ENCODE measurements at places on chromosomes 6 and 20. TPM values are rescaled to one million over a fixed set of nuclear protein-coding genes. Genes with fewer than 3 reads are reported as not detected.
A peak's percentile ranks its signal among the peaks of the same experiment; 100 is the strongest.

TAGAP gene
- not detected for total RNA-seq

DNA sequence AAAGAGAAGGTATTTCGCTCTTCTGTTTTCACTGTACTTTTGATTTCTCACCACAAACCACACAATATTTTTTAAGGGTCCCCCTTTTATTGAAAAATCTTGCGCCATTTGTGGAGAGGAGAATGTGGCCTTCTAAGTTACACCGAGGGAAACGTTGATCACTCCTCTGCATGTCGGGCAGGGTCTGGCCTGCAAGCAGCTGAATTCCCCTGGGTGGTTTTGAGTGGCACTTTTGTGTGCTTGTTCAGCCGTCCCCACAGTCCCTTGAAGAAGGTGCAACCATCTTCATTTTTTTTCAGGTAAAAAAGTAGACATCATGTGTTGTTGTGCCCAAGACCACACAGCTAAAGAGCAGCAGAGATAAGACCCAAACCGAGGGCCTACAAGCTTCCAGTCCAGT, 6.1 kb downstream of the GPR31 start:
- H3K36me3 ChIP-seq, result no peaks in the 10 kb centered on the region
- peaks cover 20% of the 10 kb centered on the region for H3K4me1 ChIP-seq
- no peak overlapping the region for H3K27ac ChIP-seq

DNA sequence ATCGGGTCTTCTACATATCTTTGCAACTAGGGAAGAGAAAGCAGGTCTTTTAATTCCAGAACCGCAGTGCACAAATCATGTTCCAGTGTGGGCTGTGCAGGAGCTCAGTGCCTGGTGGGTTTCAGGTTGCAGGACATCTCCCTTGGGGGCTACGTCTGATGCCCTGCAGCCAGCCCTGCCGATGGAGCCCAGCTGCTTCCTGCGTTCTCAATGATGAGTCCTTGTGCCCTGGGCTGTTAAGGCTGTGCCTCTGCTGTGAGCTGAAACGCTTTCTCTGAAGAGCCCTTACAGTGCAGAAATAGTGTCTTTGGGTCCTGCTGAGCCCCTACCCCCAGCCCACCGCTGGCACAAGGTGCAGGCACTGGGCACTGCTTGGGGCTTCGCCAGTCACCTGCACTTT, 192.9 kb downstream of the SYNDIG1 start:
- no peaks in the 10 kb centered on the region for H3K27me3 ChIP-seq
- no peak overlapping the region for H3K4me3 ChIP-seq
- H3K27ac ChIP-seq, result no peak overlapping the region
- no peak for DNase-seq

PTCHD4 gene
- total RNA-seq, result 0.33 TPM

GRCh38 chr20:23000232-23000947, 34.7 kb upstream of the SSTR4 start:
- no peaks in the 10 kb centered on the region for H3K36me3 ChIP-seq
- no peaks in the 10 kb centered on the region for H3K4me1 ChIP-seq
- DNase-seq, result no peak
- no peak overlapping the region for H3K27ac ChIP-seq
- H3K27me3 ChIP-seq, result no peaks in the 10 kb centered on the region

MTFR2 gene
- 8.5 TPM for total RNA-seq

DNA sequence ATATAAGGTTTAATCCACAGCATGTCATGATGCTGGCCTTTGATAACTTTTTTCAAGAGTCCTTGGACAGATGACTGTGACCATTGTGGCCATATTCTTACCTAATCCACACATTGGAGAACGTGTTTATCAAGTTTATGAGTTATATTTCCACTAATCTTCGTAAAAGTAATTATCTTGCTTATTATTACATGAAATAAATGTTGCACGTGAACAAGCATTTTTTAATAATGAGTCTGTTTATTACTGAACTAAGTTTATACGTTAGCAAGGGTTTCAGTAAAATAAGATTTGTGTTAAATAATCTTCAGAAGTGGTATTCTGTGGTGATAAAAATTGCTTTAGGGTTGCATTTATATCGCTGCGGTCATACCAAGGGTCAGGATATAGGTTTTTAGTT, 107.1 kb downstream of the SCAF8 start:
- no peak overlapping the region for H3K27ac ChIP-seq
- H3K4me1 ChIP-seq, result no peaks in the 10 kb centered on the region
- H3K27me3 ChIP-seq, result no peaks in the 10 kb centered on the region
- no peak for DNase-seq
- no peaks in the 10 kb centered on the region for H3K36me3 ChIP-seq

BPIFA1 gene
- total RNA-seq, result not detected

GRCh38 chr6:105859457-105859856, 226.7 kb upstream of the PRDM1 start:
- no peaks in the 10 kb centered on the region for H3K36me3 ChIP-seq
- H3K27ac ChIP-seq, result no peak overlapping the region
- H3K27me3 ChIP-seq, result no peaks in the 10 kb centered on the region
- H3K4me1 ChIP-seq, result no peaks in the 10 kb centered on the region
- no peak overlapping the region for H3K4me3 ChIP-seq
- no peak for DNase-seq

DNA sequence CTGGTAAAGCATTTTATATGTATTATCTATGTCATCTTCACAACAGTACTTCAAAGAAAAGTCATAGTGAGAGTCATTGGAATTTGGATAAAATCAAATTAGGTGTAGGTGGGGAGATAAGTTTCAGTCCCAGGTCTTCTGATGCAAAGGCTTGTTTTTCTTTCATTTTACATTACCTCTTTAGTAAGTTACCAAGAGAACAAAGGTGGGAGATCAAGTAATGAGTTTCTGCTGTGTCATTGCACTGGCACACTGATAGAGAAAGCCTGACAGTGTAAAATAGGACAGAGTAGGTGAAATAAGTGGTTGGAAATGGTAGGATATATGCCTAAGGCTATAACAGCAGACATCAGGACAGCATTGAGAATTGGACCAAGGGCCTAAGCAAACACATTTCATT, 250.4 kb downstream of the NKAIN2 start:
- DNase-seq, result no peak
- H3K27me3 ChIP-seq, result no peaks in the 10 kb centered on the region
- no peak overlapping the region for H3K27ac ChIP-seq
- H3K4me1 ChIP-seq, result no peaks in the 10 kb centered on the region
- no peaks in the 10 kb centered on the region for H3K36me3 ChIP-seq

DNA sequence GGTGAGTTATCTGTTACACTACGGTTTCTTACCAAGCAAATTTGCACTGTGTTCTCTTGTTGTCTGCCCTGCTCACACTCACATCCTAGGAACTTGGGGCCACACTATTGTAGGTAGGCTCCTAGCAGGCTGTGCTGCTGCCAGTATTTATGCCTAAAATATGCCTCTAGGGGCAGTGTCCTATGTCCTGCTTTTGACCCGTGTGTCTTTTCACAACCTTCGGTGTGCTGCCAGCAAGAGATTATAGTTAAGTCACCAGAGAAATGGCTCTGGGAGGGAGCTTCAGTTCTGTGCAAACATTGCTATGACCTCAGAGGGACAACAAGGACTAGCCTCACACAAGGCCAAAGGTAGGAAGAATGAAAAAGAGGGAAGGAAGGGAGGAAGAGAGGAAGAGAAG, 8.9 kb upstream of the TAAR5 start:
- no peak overlapping the region for H3K4me3 ChIP-seq
- no peak overlapping the region for H3K27ac ChIP-seq
- no peaks in the 10 kb centered on the region for H3K27me3 ChIP-seq
- no peaks in the 10 kb centered on the region for H3K36me3 ChIP-seq

DNA sequence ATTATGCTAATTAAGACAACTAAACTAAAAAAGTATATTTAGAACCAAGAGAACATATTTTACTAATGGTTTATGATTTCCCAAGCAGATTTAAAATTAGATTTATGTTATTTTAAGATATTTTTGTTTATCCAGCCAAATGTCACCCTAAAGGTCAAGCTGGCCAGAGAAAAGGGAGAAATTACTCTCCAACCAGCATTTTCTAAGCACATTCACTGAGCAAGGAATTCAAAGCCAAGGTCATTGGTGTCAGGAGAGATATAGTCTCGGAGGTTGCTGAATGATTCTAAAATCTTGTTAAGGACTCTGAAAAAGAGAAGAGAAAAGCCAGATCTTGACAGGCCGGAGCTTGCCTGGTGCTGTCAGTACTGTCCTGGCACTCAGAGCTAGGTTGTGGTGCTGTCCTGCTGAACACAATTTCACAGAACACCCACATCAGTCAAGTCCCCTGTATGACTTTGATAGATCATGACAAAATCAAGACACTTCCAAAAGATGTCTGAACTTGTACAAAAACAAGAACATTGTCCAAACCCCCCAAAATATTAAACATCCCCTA, 222.3 kb upstream of the SMLR1 start:
- no peak for DNase-seq
- H3K36me3 ChIP-seq, result no peaks in the 10 kb centered on the region
- H3K27ac ChIP-seq, result no peak overlapping the region
- no peaks in the 10 kb centered on the region for H3K27me3 ChIP-seq

DNA sequence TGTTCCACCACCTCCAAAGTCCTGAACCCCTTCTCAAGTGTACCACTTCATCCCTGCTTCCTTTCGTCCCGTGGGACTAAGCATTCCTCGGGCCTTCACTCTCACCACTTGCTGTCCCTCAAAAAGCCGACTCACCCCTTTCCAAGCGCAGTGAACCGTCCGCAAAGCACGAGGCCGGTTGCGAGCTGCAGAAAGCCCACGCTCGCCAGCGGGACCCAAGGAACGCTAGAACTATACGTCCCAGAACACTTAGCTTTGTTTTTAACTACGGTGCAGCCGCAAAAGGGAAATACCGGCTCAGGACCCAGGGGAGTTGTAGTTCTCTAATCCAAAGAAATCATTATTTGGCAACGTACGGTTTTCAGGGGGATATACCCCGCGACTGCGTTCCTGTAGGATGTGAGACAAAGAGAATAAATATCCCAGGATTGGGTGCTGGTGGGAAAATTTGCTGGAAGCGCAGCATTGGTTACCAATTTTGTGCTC, 416 bp upstream of the POLR1H start:
- H3K4me1 ChIP-seq, result no peaks in the 10 kb centered on the region
- H3K27me3 ChIP-seq, result no peaks in the 10 kb centered on the region
- no peak for DNase-seq
- peaks cover 4% of the 10 kb centered on the region for H3K36me3 ChIP-seq
- H3K4me3 ChIP-seq, result peak overlapping the region; percentile 99

- H3K4me3 ChIP-seq, result no peak overlapping the region
- DNase-seq, result no peak
- H3K4me1 ChIP-seq, result no peaks in the 10 kb centered on the region
- no peaks in the 10 kb centered on the region for H3K36me3 ChIP-seq
- no peak overlapping the region for H3K27ac ChIP-seq
These were observed 212.9 kb upstream of the PRND start for GRCh38 chr20:4508773-4509172.

- no peak overlapping the region for H3K27ac ChIP-seq
- no peaks in the 10 kb centered on the region for H3K36me3 ChIP-seq
- no peak for DNase-seq
- H3K4me3 ChIP-seq, result no peak overlapping the region
- H3K4me1 ChIP-seq, result peaks cover 2% of the 10 kb centered on the region
- no peaks in the 10 kb centered on the region for H3K27me3 ChIP-seq
These were observed 143.3 kb upstream of the HDDC2 start for GRCh38 chr6:125445054-125445453.

- H3K4me3 ChIP-seq, result no peak overlapping the region
- H3K4me1 ChIP-seq, result no peaks in the 10 kb centered on the region
- no peaks in the 10 kb centered on the region for H3K27me3 ChIP-seq
- H3K36me3 ChIP-seq, result no peaks in the 10 kb centered on the region
- no peak overlapping the region for H3K27ac ChIP-seq
These were observed 95.6 kb downstream of the LAMP5 start for GRCh38 chr20:9609887-9610502.

PTCRA gene
- not detected for total RNA-seq

KCNK16 gene
- total RNA-seq, result not detected

TNF gene
- total RNA-seq, result not detected

HLA-DRB1 gene
- total RNA-seq, result 6.7 TPM

GRCh38 chr20:38277691-38278090, 17.2 kb upstream of the KIAA1755 start:
- no peaks in the 10 kb centered on the region for H3K4me1 ChIP-seq
- DNase-seq, result no peak
- H3K4me3 ChIP-seq, result no peak overlapping the region
- no peaks in the 10 kb centered on the region for H3K36me3 ChIP-seq
- H3K27me3 ChIP-seq, result no peaks in the 10 kb centered on the region
- H3K27ac ChIP-seq, result no peak overlapping the region

GRCh38 chr6:26457264-26457805, 420 bp upstream of the BTN2A1 start:
- H3K27me3 ChIP-seq, result no peaks in the 10 kb centered on the region
- H3K4me3 ChIP-seq, result peak overlapping the region; percentile 100
- H3K4me1 ChIP-seq, result peaks cover 5% of the 10 kb centered on the region
- no peak for DNase-seq
- peak overlapping the region; percentile 86 for H3K27ac ChIP-seq
- H3K36me3 ChIP-seq, result peaks cover 11% of the 10 kb centered on the region

GRCh38 chr20:33875055-33875454, 63.9 kb downstream of the CHMP4B start:
- no peaks in the 10 kb centered on the region for H3K36me3 ChIP-seq
- DNase-seq, result no peak
- no peak overlapping the region for H3K27ac ChIP-seq
- H3K4me3 ChIP-seq, result no peak overlapping the region

- no peaks in the 10 kb centered on the region for H3K27me3 ChIP-seq
- H3K4me1 ChIP-seq, result no peaks in the 10 kb centered on the region
- H3K4me3 ChIP-seq, result no peak overlapping the region
These were observed 60.6 kb upstream of the NT5E start for GRCh38 chr6:85389151-85389797.

HLA-DQA1 gene
- not detected for total RNA-seq

FUT9 gene
- total RNA-seq, result 4.0 TPM

FAM209B gene
- total RNA-seq, result 0.82 TPM

DNA sequence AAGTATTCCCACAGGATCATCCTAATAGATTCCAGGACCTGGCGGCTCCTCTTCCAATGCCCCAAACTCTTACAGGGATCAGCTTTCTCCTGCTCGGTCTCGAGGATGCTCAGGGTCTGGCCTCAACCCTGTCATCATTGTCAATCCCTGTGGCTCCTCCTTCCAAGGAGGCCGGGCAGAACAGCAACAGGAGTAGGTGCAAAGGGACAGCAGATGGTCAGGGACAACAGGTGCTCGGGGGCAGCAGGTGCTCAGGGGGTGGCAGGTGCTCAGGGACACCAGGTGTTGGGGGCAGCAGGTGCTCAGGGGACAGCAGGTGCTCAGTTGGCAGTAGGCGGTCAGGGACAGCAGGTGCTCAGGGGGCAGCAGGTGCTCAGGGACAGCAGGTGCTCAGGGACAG, 84.8 kb downstream of the TTLL2 start:
- peaks cover 3% of the 10 kb centered on the region for H3K4me1 ChIP-seq
- no peak for DNase-seq
- no peak overlapping the region for H3K4me3 ChIP-seq
- H3K27ac ChIP-seq, result no peak overlapping the region

- H3K27ac ChIP-seq, result no peak overlapping the region
- H3K27me3 ChIP-seq, result no peaks in the 10 kb centered on the region
- no peak for DNase-seq
- peaks cover 4% of the 10 kb centered on the region for H3K4me1 ChIP-seq
- peaks cover 4% of the 10 kb centered on the region for H3K36me3 ChIP-seq
These were observed 228.1 kb downstream of the PRL start for GRCh38 chr6:22068561-22069305.

- no peak for DNase-seq
- H3K27ac ChIP-seq, result no peak overlapping the region
- no peaks in the 10 kb centered on the region for H3K27me3 ChIP-seq
- no peaks in the 10 kb centered on the region for H3K4me1 ChIP-seq
These were observed 45.8 kb upstream of the TNFRSF21 start for GRCh38 chr6:47355496-47355895.
